ENCODE measurements at places on chromosomes 3 and 15. TPM values are rescaled to one million over a fixed set of nuclear protein-coding genes. Genes with fewer than 3 reads are reported as not detected.

DNA sequence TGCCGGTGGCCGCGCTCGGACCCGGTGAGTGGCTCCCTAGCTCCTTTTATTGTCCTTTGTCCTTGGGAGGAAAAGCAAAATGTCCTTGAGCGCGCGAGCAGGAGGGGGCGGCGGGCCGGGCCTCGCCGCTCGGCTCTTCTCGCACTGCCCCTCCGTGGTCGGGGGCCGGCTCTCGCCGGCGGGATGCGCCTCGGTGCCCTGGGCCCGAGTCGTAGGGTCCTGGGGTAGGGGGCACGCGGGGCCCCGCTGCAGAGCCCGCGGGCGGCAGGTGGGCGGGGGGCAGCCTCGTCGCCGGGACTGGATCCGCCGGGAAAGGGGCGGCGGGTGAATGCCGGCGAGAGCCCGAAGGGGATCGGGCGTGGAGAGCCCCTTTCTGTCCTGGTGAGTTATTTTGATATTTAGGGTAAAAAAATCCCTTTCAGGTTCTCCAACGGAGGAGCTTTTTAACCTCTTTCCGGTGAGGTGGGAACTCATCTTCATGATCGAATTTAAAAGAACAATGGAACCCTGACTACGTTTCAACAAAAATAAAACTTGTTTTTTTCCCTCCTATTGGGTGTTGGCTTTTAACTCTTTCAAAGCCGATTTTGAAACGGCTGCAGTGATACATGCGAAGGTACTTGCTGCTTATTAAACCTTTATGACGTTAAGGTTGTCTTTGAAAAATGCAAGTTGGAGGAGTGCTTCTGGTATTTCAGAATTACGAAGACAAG lies 16.8 kb upstream of the CHD2 start:
- DNase-seq = no peak

The CCR9 gene
- total RNA-seq = not detected

- no peak for DNase-seq
These were observed 1.9 kb upstream of the NR2E3 start for GRCh38 chr15:71808311-71809020.

DNA sequence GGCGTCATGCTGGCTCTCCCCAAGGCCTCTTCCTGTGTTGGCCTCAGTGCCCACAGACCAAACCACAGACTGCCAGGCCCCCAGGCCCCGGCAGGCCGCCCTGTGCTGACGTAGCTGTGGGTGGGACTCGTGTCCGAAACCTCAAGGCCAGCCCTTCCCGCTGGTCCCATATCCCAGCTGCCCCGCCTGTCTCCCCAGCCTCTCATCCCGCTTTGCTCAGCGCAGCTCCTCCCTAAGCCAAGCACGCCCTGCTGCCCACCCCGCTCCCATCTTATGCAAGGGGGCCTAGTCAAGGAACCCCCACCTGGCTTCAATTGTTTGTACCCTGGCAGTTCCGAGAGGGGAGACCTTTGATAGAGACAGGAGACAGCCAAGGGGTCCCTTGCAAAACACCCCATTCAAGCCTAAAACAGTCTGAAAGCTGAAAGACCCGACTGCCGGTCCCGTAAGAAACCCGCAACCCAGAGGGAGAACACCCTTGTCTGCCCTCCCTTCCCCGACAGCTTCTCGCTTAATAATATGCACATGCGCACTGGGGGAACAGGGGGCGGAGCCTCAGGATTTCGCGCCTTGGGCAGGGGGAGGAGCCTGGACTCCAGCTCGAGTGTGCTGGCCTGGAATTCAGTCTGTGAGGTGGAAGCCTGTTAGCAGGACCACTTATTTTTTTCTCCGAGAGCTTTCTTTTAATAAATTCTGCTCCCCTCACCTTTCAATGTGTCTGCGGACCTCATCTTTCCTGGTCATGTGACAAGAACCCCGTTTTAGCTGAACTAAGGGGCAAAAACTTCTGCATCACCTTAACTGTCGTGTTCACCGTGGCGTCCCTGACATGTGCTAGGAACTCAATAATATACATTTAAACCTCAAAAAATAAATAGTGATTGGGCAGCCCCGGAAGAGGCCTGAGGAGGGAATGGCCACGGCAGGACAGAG lies 17.2 kb downstream of the TNFAIP8L3 start:
- DNase-seq = peak; percentile 8

The RTP3 gene
- not detected for total RNA-seq

The CCDC9B gene
- total RNA-seq = not detected

GRCh38 chr3:37249294-37249693 lies 74.9 kb upstream of the LRRFIP2 start:
- no peak for DNase-seq

- no peak for DNase-seq
These were observed 6.5 kb downstream of the RPS17 start for GRCh38 chr15:82533801-82534200.

GRCh38 chr15:31032961-31033371 lies 41.5 kb upstream of the MTMR10 start:
- no peak for DNase-seq

- no peak for DNase-seq
These were observed at the start of gene ARL14 for GRCh38 chr3:160676547-160677303. Gene ARL14, plus strand, starts transcription at chr3:160677160. Its CDS starts 187 bp downstream, at chr3:160677347.

GRCh38 chr3:11514191-11514821 lies 129.4 kb downstream of the VGLL4 start:
- DNase-seq = no peak

- no peak for DNase-seq
These were observed 50.6 kb downstream of the CMTM6 start for GRCh38 chr3:32452009-32452408.

GRCh38 chr15:38378161-38378560 lies 75.8 kb upstream of the FAM98B start:
- DNase-seq = no peak

The ARHGAP31 gene
- total RNA-seq = 6.3 TPM

The SERF2 gene
- total RNA-seq = 578 TPM

DNA sequence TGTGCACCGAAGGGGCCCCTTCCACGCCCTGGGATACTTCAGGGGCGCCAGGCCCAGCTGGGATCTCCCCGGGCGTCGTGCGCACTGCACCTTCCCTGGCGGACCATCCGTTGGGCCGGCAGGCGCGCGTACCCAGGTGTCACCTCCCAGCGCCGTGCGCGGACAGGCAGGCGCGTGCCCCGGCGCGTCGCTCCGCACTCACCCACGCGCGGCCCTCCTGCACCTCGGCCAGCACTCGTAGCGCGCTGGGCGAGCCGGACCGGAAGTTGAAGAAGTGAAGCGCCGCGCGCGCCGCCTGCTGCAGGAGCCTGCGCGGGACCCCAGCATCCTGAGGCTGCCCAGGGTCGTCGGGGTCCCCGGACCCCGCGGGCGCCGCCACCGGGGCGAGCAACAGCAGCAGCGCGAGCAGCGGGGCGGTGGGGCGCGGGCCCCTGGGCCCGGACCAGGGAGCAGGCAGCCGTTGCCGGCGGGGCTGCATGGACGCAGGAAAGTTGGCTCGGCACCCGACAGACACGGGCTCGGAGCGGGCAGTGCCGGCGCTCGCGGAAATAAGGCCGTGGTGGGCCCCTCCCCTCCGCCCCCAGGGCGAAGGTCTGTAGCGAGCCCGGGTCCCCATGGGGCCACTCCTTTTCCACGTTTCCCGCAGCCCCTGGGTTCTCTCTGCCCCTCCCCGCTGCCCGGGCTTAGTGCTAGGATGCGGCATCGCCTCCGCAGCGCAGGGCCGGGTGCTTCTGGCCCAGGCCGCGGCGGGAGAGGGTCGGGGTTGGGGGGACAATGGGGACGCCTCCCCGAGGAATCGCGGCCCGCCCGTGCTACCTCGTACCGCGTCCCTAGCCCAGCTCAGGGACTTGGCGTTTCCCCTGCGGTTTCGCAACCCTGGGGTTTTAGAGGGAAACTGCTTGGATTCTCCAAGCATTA lies at the start of gene RARRES1:
RARRES1 (minus strand) TSS at position 520 of the 918 bp plus-strand sequence; CDS start at position 478, 42 bp downstream.
- peak; percentile 55 for DNase-seq

The EPHA3 gene
- 22.1 TPM for total RNA-seq

- no peak for DNase-seq
These were observed 424.8 kb downstream of the LPP start for GRCh38 chr3:188578576-188579363.

The GOLGA8N gene
- total RNA-seq = 2.6 TPM

DNA sequence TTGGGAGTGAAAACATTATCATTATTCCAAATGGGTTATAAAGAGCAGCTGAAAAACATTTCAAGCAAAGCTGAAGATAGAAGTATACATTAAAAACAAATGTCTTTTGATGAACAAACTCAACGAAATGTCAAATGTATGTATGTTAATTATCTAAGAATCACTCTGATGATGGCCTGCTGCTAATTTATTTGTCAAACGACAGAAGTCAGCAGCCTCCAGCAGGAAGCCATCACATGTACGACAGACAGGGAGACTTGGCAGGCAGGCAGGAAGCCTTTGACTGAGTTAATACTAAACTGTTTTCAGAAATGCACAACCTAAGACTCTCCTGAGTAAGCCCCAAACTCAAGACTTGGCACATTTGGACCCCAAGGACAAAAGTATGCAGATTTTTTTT lies 491.1 kb downstream of the ZNF385D start:
- no peak for DNase-seq

- DNase-seq = peak; percentile 59
These were observed at the start of gene PPM1L for GRCh38 chr3:160755776-160756304. Gene PPM1L, plus strand, starts transcription at chr3:160756231.

DNA sequence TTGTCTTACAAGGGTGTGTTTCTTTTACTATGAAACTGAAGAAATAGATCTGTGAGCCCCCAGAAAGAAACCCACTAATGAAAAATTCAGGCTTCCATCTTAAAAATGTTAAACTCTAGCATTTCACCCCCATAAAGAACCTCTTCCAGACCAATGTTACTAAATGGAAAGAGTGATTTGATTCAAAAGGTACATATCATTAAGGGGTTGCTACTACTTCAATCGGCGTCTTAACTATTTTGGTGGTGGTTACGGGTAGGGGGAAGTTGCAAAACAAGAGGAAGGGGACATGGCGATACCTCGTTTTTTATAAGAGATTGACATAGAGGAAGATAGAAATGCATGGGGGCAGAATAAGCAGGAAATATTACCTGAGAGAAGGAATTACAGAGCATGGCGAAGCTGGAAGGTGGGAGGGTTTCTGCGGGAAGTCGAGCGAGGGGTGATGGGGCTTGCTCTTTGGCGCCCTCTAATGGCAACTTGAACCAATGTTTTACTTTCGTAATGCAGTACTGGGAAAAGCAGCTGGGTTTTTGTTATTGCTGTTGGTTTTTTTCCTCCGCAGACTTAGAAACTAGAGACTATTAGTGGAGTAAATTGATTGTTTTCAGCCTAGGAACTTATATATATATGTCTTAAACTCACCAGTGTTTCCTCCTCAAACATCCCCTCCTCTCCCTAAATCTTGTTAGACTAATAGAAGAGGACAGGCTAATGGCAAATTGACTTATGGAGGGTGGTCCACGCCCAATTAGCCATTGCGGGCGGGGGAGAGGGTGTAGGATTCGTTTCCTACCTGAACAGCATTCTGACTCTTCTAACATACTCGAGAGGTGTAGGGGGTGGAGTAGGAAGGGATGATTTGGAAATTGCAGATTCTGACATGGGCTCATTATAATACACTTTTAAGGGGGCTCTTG lies 11.3 kb upstream of the SOX2 start:
- peak; percentile 70 for DNase-seq

The PDCD6IP gene
- 142 TPM for total RNA-seq

DNA sequence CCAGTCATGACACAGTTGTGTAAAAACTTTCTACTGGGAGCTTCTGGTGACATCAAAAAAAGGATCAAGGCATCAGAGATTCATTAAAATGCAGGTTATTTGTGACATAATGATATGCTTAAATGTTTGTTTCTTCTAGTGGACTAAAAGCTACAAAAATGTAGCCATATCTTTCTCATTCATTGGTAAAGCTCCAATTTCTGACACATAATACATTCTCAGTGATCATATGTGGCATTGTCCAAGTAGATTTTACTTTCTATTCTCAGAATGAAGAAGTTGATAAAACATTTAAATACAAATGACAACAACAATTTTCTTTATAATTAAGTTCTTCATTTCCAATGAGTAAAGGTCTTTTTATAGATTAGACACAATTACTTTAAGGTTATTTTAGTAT lies 71.0 kb upstream of the ARHGEF26 start:
- DNase-seq = no peak

- no peak for DNase-seq
These were observed 7.7 kb upstream of the SCN10A start for GRCh38 chr3:38823722-38824121.

The CPNE9 gene
- total RNA-seq = 1.3 TPM

DNA sequence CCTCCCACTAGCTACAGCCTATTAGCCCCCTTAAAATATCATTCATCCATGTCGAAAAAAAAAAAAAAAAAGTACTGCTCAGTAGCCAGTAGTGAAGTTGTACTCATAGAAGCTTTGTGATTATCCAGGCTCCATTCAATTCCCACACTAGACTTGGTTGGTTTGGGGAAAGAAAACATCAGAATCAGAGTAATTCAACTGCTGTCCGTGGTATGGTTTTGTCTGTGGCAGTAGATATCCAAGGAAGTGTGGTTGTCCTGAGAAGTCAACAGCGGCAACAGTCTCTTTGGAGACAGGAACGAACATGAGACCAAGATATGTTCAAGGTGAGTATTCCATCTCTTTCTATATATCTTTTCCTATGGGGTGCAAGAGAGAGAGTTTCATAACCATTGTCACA lies 99.2 kb downstream of the GOLIM4 start:
- DNase-seq = no peak
